ENCODE measurements at places on chromosomes 11 and 22.

- DNase-seq = no peak
Measured at GRCh38 chr11:46903846-46904245, 14.5 kb downstream of the LRP4 start.

GRCh38 chr11:19625438-19625837 lies 87.2 kb upstream of the NAV2 start:
- DNase-seq = no peak

GRCh38 chr22:46471901-46472721 lies 65.3 kb downstream of the CELSR1 start:
- DNase-seq = no peak

DNA sequence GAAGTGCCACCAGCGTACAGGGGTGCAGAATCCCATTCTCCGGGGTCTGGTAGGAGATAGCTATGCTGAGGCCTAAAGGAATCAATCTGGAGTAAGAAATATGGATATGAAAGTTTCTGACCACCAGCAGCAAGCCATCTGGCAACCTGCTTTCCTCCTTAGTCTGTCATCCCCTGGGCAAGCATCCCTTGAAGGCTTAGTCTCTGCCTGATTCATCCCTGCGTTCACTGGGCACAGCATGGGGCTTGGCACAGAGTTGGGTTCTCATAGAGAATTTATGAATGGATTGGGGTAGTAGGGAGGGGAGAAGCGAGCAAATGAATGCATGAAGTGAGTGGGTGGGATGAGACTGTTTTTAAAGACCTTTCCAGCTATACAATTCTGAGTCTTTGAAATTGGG lies 85.8 kb upstream of the NARS2 start:
- no peak for DNase-seq

DNA sequence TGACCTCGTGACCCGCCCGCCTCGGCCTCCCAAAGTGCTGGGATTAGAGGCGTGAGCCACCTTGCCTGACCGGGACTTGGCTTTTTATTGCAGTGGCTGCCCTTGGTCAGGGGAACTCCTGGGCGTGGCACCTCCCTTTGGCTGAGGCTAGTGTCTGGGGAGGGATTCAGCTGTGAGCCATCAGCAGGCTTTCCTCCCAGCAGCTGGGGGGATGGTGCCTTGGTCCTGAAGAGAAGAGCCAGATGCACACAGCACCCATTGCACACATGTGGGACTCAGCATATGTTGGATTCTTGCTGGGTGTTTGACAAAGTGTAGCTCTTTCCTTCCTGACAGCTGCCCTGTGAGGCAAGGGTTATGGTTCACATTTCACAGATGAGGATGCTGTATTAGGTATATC lies 8.4 kb downstream of the CYTH4 start:
- DNase-seq = no peak

DNA sequence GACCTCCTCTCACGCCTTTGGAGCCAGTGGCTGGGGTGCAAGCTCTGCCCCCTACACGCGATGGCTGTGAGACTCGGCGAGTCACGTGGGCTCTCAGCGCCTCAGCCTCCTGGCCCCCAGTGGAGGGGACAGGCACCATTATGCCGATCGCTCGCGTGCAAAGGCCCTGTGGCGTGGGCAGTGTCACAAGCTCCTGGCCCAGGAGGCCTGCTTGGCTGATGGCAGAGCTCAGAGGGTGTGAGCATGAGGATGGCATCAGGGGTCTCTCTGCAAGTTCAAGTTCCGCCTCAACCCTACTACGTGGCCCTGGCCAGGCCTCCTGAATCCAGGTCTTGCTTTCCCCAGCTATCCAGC lies 90.8 kb upstream of the KCNQ1OT1 start:
- DNase-seq = no peak

DNA sequence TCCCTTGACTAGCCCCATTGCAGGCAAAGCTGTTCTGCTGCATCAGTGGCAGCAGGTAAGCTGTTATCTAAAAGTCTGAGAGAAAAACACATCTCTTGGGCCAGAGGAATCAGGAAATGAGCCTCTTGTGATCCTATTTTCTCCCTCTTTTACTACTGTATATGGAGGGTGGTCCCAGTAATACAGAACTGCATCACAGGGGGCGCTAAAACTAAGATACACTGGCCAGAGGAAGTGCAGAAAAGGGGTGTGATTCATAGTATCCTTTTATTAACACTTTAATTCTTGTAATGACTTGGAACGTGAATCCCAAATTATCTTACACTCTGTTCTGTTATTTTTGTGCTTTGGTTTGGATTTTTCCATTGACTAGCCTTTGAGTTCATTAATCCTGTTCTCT lies 8.8 kb upstream of the MED17 start:
- no peak for DNase-seq

GRCh38 chr22:49015993-49016908 lies 811.4 kb downstream of the BRD1 start:
- DNase-seq = no peak

DNA sequence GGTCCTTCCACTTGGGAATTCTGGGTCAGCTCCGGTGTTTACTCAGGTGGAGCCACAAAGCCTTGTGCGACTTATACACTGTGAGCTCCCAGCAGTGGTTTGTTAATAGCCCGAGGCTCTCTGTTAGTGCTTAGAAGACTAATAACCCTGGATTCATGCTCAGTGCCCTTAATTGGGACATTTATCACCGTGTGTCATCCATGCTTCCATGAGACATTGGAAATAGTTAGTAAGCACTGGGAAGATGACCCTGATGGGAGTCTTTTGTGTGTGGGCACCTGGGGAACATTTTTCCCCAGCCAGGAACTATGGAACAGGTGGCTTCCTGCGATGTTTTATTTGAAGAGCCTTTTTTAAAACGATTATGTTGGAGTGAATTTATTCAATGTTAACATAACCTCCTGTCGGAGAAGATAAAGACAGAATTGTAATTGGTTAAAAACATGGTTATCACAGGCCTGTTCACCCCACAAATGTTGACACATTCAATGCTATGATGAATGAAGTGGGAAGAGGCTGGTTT lies 188.9 kb downstream of the MYO18B start:
- DNase-seq = no peak

DNA sequence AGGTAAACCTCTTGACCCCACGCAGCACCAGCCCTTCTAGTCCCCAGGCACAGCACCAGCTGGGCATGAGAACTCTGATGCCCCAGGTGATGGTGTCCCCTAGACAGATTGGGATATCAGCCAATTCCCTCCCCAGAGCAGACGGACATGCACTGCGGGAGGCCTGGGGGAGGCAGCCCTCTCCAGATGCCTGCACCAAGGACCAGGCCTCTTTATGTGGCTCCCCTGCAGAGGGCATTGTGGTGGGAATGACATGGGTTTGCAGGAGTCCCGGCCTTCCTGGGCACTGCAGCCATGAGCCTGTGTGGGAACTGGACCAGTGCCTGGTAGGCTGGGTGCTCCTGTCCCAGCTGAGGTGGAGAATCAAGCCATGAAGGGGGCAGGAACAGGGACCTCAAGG lies 25.9 kb downstream of the PPM1F start:
- no peak for DNase-seq

DNA sequence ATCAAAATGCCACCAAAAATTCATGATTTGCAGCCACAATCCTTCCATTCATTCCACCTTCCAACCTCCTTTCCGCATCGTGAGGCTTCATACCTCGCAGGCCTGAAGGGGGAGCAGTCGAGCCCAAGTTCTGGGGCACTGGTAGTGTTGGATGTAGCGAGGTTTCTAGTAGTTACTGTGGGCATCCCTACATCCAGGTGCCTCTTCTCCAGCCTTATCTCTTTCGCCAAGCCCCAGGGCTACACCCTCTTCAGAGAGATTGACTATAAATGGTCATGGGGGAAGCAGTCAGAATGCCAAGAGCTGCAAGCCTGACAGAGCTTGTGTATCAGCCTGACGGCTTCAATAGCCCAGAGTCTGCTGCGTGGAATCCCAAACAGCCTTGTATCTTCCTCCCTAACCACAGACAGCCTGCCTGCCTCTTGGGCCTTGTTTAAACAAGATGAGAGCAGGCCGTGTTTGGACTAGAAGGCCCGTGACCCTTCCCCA lies 28.9 kb downstream of the CLMP start:
- no peak for DNase-seq

- no peak for DNase-seq
Measured at GRCh38 chr11:131808470-131808869, 438.1 kb downstream of the NTM start.

DNA sequence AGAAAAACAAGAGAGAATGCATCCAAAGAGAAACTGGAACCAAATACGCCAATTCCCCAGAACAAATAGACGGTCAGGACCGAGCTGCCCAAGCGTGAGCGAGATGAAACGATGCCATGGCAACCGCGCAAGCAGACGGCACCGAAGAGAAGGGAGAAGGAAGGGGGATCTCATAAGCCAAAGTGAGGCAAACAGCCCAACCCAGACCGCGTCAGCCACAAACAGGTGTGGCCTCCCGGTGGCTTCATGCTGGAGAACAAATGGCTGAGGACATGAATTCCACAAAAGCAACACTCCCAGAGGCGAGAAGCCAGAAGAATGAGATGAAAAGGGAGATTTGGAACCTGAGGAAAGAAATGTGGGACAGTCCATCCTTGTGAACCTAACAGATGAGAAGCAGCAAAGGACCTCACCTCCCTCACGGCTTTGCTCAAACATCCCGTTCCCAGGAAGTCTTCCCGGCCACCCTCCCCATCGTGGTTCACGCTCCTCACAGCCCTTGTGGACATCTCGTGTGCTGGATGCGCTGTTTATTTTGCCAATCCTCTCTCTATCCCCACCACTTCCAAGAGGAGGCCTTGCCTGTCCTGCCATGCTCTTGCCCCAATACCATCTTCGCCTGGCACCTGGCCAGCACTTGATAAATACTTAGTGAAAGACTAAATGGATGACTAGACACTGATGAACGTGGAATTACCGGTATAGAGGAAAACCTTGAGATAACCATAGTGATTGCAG lies 89.1 kb upstream of the RTL6 start:
- DNase-seq = peak; percentile 71

GRCh38 chr11:111194860-111195568 lies 50.5 kb upstream of the POU2AF2 start:
- no peak for DNase-seq

DNA sequence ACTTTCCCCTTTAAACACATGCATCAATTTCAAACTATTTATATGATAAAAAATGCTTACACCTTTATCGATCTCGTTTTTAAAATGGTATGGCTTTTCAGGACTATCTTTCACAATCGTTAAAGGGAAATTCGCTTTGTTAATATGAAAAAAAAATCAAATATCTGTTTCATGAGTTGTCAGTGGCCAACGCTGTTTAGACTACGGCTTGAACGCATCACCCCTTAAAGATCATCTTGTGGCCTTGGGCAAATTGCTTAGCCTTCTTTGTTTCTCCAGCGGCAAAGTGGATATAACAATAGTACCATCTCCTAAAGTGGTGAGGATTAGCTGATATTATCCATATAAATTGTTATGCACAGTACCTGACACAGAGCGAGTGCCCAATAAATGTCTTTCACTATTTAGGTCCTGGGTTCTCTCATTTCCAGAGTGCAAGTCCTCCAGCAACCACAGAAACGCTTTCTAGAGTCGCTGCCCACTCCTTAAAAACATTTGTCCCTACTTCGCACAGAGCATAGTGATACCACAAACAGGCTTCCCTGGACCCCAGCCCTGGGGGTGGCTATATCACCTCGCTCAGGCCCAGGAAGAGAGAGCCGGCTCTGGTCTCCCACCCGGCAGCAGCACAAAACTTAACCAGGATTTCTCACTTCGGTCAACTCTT lies 904 bp downstream of the SLC35F2 start:
- no peak for DNase-seq

- DNase-seq = no peak
Measured at GRCh38 chr11:127281534-127281933, 281.0 kb upstream of the KIRREL3 start.

GRCh38 chr11:110141812-110142211 lies 48.6 kb downstream of the ZC3H12C start:
- DNase-seq = no peak

DNA sequence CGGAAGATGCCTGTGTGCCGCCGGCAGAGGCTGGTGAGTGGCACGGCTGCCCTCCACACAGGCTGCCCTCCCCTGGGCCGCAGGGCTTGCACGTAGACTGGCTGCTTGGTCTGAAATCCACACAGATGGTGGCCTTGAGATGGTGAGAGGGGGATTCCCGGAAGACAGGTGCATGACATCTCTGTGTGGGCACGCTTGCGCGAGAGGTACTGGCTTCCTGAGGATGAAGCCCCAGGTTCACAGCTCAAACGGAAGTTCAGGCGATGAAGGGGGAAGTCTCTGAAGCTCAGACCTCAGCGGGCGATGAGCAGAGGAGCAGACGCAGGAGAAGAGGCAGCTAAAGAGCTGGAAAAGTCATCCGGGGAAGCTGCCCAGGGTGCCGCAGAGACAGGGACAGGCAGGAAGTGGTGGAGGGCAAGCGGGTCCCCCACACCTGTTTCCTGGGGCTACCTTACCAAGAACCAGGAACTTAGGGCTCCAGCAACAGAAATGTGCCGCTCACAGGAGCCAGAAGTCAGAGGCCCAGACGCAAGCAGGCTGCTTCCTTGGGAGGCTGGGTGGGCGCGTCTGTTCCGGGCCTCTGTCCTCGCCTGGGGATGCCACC lies 7.2 kb downstream of the CRELD2 start:
- DNase-seq = no peak

GRCh38 chr11:73995247-73995646 lies 12.6 kb upstream of the UCP2 start:
- no peak for DNase-seq

- no peak for DNase-seq
Measured at GRCh38 chr11:47711816-47712215, 3.4 kb downstream of the AGBL2 start.

DNA sequence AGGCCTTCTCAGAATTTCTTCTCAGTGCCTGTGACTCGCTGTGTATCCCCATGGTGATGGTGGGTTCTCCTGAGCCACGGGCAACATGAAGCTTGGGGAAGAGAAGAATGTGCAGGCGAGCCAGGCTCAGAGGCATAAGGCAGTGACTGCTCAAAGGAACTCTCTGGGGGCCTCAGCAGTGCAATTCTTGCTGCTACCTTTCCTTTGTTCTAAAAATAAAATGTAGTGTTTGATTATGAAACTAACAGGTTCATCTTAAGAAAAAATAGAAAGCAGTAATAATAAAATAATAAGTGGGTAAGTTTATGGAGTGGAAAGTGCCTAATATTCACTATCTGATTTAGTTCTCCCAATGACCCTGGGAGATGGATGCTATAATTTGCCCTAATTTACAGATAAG lies 46.7 kb downstream of the MEI1 start:
- DNase-seq = no peak

- DNase-seq = no peak
Measured at GRCh38 chr11:110128161-110128560, 35.0 kb downstream of the ZC3H12C start.

DNA sequence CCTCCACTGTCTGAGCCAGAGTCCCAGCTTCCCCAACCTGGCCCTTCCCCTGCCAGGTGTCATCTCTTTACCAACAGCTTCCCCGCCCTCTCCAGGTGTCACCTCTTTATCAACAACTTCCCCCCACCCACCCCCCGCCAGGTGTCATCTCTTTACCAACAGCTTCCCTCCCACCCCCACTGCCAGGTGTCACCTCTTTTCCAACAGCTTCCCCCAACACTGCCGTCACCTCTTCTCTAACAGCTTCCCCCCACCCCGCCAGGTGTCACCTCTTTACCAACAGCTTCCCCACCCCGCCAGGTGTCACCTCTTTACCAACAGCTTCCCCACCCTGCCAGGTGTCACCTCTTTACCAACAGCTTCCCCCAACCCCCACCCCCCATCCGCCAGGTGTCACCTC lies 29.8 kb upstream of the TTLL12 start:
- DNase-seq = no peak

- DNase-seq = no peak
Measured at GRCh38 chr11:105142167-105142566, 2.6 kb upstream of the CARD18 start.

Measured in PC-9 (cell line).